ENCODE measurements at places on chromosomes 11 and 22.

DNA sequence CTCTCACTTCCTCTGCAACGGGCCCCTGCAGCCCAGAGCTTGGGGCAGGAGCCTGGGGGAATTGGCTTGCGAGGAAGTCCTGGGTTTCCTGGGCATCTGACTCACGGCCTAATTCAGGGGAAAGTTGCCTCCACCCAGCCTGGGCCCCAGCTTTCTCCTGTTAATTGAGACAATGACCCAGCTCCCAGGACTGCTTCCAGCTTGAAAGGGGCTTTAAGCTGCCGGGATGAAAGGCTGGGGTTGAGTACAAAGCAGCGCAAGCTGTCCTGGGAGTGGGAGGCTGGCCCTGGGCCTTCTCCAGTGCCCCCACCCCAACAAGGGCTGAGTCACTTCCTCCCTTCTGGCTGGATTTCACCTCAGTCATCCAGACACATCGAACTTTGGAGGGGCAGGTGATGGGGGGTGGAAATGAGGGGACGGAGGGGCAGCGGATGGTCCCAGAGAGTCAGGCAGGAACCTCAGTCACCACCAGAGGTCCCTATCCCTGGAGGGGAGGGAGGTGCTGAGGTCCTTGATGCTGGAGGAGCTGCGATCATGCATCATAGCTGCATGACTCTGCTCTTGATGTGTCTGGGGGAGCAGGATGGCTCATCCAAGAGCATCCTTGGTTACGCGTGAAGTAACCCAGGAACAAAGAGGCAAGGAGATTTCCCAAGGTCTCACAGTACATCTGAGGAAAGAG is 30.1 kb upstream of the OAF start:
- DNase-seq, result peak; percentile 54

- DNase-seq, result no peak
These were observed 378.7 kb upstream of the ANO5 start for GRCh38 chr11:21814169-21814568.

- no peak for DNase-seq
These were observed 44.7 kb upstream of the ZBTB44 start for GRCh38 chr11:130359419-130359818.

DNA sequence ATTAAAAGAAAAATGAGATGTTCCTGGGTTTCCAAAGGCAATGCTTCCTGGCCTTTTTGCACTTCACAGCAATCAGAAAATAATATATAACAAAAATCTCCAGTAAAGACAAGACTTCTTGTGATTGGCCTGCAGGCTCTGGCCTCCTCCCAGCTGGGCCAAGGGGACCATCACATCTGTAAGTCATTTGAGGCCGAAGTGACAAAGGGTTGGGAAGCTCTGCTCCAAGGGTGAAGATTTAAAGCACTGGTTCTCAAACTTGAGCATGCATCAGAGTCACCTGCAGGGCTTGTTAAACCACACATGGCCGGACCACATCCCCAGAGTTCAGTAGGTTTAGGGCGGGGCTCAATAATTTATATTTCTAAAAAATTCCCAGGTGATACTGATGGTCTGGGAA is 32.1 kb downstream of the ARFGAP2 start:
- DNase-seq, result no peak

DNA sequence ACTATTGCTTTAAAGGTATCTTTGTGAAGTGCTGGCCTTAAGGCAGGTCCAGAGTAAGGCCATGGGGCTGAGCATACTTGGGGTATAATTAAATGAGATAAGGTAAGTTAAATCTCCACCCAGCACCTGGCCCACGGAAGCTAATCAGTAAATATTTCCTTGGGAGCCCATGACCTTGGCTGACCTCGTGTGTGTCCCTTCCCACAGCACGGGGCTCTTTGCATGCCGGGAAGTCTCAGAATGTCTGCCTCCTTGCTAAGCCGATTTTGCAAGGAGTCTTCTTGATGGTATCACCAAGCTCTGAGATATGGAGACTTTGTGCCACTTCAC is 46.5 kb downstream of the ADM start:
- no peak for DNase-seq

DNA sequence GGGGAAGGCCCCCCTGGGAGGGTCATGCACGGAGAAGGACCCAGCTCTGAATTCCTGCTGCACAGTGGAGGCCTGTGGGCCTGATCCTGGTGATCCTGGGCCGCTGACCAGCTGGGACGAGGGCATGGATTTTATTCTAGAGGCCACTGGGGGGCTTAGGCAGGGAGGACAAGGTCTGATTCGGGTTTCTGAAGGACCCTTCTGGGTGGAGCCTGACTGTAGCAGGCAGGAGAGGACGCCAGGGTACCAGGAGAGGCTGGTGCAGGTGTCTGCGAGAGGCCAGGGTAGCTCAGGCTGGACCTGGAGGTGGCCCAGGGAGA is 31.3 kb downstream of the MPPED1 start:
- DNase-seq, result no peak

GRCh38 chr11:5521540-5521939 is 5.0 kb upstream of the UBQLNL start:
- no peak for DNase-seq

DNA sequence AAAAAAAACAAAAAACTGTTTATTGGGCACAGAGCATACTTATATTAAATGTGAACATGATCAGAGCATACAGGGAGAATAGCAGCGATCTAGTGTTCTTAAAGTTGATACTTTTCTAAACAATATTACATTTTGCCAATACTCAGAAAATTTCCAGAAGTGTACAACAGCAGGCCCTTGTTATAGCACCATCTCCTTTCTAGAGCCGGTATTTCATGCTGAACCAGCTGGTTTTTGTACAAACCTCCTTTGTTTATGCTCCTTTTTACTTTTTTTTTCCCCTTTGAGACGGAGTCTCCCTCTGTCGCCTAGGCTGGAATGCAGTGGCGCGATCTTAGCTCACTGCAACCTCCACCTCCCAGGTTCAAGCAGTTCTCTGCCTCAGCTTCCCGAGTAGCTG is 90.7 kb downstream of the PPP6R3 start:
- no peak for DNase-seq

DNA sequence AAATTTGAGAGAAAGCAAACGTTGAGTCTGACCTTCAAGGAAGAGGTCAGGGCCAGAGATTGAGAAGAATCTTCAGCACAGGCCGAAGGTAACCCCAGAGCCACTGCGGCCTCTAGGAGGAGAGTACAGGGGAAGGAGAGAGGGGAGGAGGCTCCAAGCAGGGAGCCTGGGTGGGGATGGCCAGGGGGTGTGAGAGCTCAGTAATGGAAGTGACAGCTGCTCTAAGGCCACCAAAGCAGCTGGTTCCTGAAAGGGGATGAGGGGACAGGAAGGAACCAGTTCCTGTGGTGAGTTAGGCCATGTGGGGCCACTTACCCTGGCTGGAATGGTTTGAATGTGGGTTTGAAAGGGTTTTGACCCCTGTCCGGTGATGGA is 46.1 kb downstream of the PISD start:
- DNase-seq, result no peak

GRCh38 chr22:50138988-50139387 is 31.5 kb upstream of the PANX2 start:
- no peak for DNase-seq

- peak; percentile 30 for DNase-seq
These were observed at the start of gene ANO5 for GRCh38 chr11:22192642-22193347. Gene ANO5 (plus strand): TSS chr11:22193085. CDS start chr11:22193493, 408 bp downstream.

DNA sequence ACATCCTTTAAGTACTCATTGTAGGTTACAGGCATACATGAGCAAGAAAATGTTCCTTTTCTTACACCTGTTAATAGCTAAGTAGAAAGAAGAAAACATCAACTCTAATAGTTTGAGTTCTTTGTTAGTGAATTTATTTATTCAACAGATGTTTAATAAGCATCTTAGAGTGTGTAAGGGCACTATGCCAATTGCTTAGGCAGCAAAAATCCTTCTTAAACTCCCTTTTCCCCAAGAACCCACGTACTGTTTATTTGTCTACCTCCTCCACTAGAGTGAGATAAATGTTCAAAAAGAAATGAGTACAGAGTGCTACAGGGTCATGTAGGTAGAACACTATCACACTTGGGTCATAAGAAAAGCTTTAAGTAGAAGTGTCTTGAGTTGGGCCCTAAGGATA is 131.4 kb downstream of the CD44 start:
- no peak for DNase-seq

GRCh38 chr11:11425806-11426205 is 72.8 kb upstream of the CSNK2A3 start:
- DNase-seq, result no peak

GRCh38 chr11:123841174-123841573 is 35.0 kb upstream of the OR6M1 start:
- no peak for DNase-seq

DNA sequence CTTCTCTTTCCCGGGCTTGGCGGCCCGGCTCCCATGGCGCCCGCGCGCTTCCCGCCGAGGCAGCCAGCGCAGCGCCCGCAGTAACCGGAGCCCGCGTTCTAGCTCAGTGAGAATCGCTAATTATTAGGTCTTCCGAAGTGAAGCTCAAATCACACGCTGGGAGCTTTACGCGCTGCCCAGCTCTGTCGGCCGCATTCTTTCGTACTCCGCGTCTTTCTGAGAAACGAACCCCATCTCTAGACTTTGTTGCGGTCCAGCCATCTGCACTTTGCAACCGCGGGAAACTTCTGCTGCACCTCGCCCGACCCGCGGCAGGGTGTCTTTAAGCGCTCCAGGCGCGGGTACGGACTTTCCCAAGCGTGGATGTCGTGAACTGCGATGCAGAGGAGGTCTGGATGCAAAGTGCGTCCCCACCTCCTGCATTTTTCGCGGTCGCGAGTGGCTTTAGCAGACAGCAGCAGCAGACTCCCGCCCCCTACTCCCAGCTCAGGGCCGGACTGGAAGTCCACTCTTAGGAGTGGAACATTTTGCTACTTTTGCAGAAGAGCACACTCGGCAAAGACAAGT is 6.0 kb upstream of the PAX6 start:
- DNase-seq, result no peak

GRCh38 chr11:121520243-121521144 is 67.7 kb upstream of the SORL1-AS1 start:
- DNase-seq, result no peak

GRCh38 chr11:107157809-107158187 is 139.5 kb upstream of the GUCY1A2 start:
- no peak for DNase-seq

- no peak for DNase-seq
These were observed 15.2 kb downstream of the MB start for GRCh38 chr22:35601743-35602615.

DNA sequence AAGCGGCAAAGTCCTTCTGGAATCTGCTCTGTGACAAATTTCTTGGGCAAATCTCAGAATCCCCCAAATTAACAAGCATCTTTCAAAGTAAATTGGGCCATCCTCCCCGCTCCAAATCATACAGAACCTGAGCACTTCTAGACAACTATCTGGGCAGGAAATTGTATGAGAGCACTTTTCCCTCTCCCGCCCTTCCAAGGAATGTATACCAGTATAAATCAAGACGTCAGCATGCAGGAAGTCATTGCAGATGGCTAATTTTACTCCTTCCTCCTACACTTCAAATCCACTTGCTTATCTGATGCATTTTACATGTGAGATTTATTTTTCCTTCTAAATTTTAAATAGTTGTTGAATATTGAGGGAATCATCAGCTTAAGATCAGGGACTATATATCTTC is 52.1 kb downstream of the NTM start:
- DNase-seq, result no peak

- no peak for DNase-seq
These were observed 129.0 kb downstream of the NECTIN1 start for GRCh38 chr11:119599864-119600541.

GRCh38 chr11:3723014-3723708 is 52.0 kb upstream of the CHRNA10 start:
- no peak for DNase-seq

DNA sequence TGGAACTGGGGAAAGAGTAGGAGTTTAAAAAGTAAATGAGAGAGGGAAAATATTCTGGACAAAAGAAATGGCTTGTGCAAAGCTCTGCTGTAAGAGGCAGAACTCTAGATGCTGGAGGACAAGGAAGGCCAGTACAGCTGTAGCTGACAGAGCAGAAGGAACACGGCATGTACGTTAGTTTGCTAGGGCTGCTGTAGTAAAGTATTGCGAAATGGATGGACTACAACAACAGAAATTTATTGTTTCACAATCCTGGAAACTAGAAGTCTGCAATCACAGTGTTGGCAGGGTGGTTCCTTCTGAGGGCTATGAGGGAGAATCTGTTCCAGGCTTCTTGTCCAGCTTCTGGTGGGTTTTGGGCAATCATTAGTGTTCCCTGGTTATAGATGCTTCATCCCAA is 454.4 kb downstream of the NTM start:
- DNase-seq, result no peak

DNA sequence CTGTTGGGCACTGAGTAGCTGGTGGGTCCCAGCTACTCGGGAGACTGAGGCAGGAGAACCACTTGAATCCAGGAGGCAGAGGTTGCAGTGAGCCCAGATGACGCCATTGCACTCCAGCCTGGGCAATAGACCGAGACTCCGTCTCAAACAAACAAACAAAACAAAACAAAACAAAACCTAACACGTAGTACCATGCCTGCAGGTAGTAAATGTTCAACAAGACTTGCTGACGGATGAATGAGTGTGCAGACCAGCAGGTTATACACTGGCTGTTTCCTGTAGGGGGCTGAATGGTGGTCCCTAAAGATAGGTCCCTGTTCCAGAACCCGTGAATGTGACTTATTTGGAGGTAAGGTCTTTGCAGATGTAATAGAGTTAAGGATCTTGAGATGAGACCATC is 12.8 kb upstream of the MRGPRD start:
- DNase-seq, result no peak

GRCh38 chr11:4059424-4059823 is 35.2 kb upstream of the RRM1 start:
- DNase-seq, result no peak

DNA sequence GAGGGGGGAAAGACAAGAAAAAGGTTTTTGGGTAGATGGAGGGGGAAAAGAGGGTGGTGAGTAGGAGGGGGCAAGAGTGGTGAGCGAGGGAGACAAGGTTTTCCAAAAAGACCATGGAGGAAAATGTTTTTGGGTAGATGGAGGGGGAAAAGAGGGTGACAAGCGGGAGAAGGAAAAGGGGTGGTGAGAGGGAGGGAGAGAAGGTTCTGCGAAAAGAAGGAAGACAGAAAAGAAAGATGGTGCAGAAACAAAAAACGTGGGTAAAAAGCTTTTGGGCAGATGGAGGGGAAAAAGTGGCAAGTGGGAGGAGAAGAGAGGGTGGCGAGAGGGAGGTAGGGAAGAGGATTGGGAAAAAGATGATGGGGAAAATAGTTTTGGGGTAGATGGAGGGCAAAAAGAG is 116.0 kb upstream of the SERPIND1 start:
- no peak for DNase-seq

GRCh38 chr11:8017071-8017470 is 29.9 kb downstream of the EIF3F start:
- no peak for DNase-seq

- DNase-seq, result no peak
These were observed 3.2 kb downstream of the TUBA8 start for GRCh38 chr22:18113680-18114394.

DNA sequence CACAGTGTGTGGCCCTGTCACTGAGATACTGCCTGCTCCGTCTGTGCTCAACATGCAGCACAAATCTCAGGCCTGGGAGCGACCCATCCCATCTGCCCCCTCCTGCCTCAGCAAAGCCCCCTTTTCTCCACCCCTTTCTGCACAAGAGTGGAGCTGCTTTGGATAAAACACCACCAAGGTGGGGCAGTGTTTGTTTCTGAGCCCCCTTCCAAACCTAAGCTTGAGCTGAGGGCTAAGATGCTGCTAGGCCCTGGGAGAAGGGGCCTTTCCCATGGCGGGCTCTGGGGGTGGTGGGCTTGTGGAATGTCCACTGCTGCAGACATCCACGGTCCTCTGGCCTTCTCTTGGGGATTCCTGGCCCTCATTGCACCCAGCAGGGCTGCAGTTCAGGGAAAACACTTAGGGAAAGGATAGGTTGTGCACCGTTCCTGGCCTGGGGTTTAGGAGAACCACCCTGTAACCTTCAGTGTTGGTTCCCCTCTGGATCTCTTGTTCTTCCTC is 594.1 kb downstream of the TBC1D22A start:
- no peak for DNase-seq
